ENCODE measurements at places on chromosomes 7 and 10.

GRCh38 chr7:3029138-3029537 lies 14.5 kb downstream of the CARD11 start:
- no peak for DNase-seq

- no peak for DNase-seq
These were observed 47.3 kb upstream of the C7orf33 start for GRCh38 chr7:148543302-148543701.

- DNase-seq = no peak
These were observed 55.9 kb upstream of the MXI1 start for GRCh38 chr10:110151467-110151866.

DNA sequence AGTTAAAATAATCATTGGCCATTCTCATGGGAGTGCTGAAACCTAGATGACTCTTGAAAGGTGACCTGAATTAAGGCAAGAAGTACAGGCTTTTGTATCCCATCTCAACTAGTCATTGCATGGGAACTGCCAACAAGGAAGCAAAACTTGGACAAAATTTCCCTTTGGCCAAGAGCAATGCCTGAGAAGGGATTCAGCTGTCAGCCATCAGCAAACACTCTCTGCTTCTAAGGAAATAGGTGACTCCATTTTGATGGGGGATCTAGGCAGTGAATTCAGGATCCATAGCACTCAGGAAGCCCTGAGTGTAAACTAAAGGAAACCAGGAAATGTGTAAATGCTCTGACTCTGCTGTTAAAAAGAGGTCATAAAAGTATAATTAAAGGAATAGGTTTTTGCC lies 221.5 kb upstream of the TMEM229A start:
- DNase-seq = no peak

GRCh38 chr10:14676732-14677131 lies 98.0 kb downstream of the FAM107B start:
- no peak for DNase-seq

- no peak for DNase-seq
These were observed 56.5 kb downstream of the ZNF467 start for GRCh38 chr7:149716932-149717307.

GRCh38 chr7:70212281-70212680 lies 614.0 kb downstream of the AUTS2 start:
- no peak for DNase-seq

DNA sequence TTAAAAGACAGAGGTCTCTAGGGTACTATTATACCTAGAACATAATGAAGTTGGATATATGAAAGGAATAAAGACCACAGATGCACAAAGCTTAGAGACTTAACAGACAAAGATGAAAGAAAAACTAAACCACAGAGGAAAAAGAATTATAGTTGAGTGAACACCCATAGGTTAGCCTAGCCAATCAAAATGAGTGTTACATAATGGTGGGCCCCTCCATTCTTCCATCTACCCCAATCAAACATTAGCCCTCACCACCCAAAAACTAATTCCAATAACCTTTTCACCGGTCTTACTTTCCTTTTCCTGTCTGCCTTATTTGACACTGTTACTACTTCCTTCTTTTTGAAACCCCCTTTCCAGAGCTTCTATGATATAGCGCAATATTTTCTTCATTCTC lies 130.1 kb downstream of the ELMO1 start:
- DNase-seq = no peak

DNA sequence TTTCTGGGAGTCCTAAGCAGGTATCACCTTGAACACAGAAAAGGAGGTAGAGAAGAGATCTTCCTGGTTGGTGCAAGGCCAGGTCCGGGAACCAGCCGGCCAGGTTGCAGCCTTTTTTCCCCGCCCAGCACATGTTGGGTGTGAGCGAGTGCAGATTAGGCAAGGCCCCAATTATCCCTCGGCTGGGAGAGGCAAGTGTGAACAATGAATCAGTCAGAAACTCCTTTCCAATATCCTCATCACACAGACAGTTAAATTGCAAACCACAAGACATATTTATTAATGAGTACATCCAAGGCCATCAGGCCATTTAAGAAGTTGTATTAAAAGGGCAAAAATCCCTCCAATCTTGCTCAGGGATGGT lies 115.0 kb upstream of the AFAP1L2 start:
- DNase-seq = no peak

DNA sequence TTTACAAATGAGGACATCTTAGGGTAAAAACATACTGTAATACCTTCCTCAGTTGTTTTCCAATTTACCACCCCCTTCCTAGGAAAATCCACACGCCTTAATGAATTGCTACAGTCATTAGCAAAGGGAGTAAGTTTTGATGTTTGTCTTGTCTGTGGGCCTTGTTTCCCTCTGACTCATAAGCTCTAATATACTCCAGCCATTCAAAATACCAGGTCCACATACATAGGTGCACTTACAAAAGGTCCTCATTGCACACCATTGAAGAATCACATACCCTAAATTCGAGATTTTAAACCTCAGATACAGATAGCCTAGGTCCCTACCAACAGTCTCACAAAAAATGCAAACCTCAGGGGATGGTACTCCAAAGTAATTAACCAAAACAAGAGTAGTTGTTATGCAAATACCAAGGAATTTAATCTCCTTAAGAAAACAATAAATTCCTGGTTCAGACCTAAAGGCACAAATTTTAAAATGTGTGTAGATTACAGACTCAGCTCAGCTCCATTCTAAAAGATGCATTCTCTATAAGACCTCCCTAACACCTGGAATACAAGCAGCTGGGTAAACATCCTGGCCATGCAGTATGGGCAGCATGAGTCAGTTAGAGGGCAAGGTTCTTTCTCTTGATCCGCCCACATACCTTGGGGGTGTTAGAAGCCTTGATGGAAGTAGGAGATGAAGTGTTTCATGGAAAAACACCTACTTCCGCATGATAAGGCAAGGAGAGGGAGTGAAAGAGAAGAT lies 3.0 kb upstream of the LIPK start:
- DNase-seq = no peak

- DNase-seq = no peak
These were observed 224.1 kb downstream of the DOCK4 start for GRCh38 chr7:111982133-111982532.

DNA sequence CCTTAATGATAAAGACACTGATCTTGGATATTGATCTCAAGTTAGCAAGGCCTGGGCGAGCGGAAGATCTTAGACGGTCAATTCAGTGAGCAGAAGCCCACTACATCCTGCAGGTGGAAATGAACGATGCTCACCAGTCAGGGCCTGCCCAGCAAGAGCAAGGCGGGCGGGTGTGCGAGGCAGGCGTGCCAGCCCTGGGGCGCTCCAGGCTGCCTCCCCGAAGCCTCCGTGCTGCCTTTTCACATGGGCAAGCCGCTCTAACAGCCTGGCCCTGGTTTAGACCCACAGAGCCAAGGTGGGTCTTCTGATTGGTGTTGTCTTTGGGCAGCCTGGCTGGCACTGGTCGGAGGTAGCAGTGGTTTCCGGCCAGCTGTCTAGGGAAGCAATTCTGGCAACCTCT lies 475.1 kb upstream of the FOXK1 start:
- DNase-seq = no peak

DNA sequence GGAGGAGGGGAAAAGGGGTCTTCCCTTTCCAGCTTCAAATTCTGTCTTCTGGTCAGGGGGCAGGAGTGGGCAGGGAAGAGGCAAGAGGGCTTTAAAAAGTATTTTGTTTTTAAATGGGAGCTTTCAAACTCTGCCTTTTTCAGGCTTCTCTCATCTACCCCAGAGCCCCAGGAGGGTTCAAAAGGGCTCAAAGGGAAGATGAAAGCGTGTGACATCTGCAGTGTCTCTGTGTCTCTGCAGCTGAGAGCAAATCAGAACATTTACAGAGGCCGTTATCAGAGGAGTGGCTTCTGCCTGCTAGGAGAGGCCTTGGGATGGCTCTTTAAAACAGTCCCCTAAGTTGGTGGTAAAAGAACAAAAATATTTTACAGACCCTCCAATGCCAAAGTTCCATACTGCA lies 30.3 kb downstream of the TRIM8 start:
- DNase-seq = no peak

DNA sequence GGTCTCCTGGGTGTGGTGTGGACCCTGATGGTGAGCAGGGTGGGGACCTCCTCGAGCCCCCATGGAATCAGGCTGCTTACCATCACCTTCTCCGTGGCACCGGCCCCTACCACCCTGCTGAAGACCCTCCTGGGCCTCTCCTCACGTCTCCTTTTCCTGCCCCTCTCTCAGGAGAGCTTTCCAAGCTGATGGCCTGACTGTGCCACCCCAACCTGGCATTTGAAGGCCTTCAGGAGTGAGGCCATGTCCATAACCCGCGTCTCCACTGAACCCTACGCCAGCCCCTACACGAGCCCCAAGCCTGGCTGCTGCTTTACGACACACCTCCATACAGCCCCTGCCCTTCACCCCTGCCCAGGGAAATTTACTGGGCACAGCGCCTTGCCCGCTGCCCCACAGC lies 55.4 kb downstream of the ZRANB1 start:
- DNase-seq = no peak

DNA sequence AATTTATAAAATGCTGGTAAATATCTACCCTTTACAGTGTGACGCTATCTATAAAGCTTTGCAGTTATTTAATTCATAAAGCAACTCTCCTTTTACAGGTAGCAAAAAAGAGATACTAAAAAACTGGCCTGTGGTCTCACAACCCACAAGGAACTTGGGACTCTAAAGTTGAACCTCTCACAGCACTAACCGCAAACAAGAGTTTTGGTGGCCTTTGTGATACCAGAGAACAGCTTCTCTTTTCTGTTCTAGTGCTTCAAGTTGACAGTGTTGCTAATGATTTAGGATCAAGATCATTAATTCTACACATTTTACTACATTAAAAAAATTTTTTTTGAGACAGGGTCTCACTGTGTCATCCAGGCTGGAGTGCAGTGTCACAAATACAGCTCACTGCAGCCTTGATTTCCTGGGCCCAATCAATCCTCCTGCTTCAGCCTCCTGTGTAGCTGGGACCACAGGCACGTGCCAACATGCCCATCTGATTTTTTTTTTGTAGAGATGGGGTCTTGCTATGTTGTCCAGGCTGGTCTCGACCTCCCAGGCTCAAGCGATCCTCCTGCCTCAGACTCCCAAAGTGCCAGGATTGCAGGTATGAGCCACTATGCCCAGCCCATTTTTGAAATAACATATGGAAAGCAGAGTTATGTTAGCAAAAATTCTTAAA lies 56.0 kb upstream of the ST8SIA6 start:
- DNase-seq = no peak

DNA sequence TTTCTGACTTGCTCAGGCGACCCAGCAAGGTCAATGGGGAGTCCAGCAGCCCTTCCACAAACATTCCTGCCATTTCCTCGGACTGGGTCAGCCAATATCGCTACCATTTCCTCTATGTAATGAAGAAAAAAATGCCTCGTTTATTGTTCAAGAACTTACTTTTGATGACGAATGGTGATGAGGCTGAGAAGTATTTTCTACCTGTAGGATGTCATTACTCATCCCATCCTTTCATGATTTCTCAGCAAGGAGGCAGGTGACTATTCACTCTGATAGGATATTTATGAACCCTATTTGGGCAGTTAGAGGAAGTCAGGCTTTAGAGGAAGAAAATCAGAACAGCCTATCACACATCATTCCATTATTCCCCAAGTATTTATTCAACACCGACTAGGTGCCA lies 178.6 kb downstream of the FANK1 start:
- no peak for DNase-seq

DNA sequence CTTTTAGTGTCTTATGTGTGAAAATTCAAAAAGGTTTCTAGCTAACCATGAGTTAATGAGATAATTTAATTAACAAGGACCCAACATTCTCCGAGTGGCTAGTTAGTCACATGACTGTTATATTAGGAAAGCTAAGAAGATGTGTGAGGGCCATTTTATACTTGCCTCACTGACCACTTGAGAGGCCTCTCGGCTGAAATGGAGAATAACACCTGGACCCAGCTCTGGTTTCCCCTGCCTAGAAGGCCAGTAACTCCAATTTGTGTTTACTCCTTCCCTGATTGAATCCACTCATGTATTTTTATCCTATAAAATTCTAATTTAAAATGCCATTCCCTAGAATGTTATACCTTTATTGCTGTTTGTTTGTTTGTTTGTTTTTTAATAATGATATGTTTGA lies 1091.2 kb downstream of the KCNMA1 start:
- no peak for DNase-seq

DNA sequence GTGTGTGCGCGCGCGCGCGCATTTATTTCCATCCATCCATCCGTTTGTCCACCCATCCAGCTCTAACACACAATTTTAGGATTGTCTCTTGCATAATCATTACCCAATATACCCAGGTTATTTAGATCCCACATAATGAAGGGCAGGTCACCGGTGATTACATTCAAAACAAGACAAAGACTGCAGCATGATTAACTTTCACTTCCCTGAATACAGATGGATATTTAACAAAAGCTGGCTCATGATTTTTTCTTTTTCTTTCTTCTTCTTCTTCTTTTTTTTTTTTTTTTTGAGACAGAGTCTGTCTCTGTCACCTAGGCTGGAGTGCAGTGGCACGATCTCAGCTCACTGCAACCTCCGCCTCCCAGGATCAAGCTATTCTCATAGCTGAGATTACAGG lies 86.2 kb downstream of the SH3PXD2A start:
- DNase-seq = no peak

DNA sequence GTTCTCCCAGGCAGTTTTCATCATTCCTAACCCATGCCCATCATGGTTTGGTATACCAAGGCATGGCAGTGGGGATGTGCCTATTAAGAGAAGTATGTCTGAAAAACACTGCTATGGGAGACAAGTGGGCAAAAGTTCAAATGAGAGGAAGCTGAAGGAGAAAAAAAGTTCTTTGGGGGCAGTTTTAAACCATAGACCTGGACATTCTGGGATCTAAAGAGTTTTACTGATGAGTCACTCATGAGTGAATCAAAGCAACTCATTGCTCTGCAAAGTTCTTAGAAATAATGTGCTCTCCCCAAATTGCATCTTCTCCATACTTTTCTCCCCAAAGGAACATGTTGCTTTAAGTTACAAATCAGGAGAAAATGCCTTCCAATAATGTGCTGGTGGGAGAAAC lies 256.9 kb upstream of the MTPN start:
- no peak for DNase-seq

DNA sequence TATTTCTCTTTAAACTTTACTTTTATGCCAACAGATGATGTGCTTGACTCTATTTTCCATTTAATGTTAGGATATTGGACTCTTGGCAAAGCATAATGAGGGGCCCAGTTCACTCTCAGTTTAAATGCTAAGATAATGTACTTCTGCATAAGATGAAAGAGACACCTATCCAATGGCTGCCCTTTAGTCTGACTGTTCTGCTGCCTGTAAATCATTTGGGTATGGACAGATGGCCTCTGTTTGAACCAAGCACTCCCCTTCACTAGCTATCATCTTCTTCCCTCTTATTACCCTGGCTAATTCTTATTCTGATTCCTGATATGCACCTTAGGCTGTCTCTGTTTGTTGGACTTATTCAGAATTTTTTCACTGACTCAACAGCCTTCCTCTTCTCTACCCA lies 72.1 kb downstream of the SEM1 start:
- DNase-seq = no peak

- DNase-seq = no peak
These were observed 374.9 kb upstream of the SEMA3D start for GRCh38 chr7:85561706-85562105.

DNA sequence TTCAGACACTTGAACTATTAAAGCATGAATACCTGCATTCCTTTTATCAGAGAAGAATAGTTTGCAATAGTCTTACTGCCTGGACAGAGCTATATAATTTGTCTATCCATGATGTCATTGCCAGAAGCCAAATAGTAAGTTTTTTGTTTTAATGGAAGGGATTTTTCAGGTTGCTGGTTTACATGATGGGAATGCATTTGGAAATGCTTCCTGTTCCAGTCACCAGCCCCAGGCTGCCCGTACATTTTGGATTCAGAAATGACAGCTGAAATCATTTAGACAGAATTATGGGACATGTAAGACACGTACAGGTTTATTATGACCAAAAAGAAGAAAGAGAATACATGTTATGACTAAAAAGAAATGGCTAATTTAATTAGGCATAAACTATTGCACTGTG lies 293.1 kb downstream of the CDK14 start:
- no peak for DNase-seq
